Right hindlimb (tissue), 1 donor: ENCODE measurements at places on chromosomes 13 and 19.

- DNase-seq: no peak
These were observed 61.7 kb downstream of the TDRD12 start for GRCh38 chr19:32781280-32781679.

DNA sequence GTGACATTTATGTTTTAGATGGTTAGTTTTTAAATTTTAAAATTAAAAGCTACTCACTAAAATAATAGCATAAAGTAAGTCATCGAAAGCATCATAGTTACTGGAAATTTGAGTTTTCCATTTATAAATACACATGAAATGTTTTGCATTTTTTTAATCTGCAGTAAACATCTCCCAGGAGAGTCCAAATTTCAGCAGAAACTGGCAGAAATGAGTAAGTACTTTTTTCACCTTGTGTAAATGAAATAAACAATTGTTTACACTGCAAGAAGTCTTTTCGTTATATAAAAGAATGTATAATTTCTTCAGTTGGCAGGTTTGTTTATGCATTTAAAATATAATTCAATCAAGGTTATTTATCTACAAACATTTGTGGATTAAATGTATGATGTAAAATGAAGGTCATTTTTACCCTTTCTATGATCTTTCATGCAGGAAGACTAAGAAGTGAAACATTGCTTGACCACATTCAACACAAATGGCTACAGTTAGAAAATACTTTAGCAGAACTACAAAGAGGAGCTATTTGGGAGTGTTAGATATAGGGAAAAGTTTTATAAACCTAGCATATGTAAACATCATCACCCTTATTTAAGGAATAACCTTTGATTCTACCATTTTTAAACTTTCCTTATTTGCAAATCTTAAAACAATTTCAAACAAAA, 55.6 kb downstream of the RCBTB2 start:
- no peak for DNase-seq

DNA sequence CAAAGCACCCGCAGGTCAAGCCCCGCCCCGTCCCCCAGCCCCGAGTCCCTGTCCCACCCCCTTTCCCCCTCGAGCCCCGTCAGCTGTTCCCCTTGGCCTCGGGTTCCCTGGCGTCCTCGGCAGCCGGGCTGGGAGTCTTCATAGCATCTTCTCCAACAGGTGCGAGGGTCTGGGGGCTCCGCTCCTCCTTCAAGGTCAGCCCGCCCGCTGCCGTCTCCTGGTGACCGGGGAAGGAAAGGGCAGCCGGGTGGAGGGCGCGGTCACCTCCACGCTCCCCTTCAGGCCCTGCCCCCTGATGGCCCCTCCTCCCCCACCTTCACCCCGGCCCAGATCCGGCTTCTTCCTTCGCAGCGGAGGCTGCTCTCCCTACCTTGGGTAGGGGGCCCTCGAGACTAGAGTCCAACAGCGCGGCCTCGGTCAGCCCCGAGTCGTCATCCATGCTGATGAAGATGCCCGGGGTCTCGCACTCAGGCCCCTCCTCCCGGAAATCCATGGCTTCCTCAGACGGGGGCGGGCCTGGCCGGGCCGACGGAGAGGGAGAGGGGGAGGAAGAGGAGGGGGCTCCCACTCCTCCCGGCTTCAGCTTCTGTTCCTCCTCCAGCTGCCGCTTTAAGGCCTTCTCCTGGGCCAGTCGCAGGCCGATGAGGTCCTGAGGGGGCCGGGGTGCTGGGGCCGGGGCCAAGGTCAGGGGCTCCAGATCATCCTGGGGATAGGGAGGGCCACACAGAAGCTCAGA, 541 bp upstream of the RSPH6A start:
- DNase-seq: peak; percentile 82

- no peak for DNase-seq
These were observed 2.0 kb downstream of the GJB2 start for GRCh38 chr13:20190481-20191310.

DNA sequence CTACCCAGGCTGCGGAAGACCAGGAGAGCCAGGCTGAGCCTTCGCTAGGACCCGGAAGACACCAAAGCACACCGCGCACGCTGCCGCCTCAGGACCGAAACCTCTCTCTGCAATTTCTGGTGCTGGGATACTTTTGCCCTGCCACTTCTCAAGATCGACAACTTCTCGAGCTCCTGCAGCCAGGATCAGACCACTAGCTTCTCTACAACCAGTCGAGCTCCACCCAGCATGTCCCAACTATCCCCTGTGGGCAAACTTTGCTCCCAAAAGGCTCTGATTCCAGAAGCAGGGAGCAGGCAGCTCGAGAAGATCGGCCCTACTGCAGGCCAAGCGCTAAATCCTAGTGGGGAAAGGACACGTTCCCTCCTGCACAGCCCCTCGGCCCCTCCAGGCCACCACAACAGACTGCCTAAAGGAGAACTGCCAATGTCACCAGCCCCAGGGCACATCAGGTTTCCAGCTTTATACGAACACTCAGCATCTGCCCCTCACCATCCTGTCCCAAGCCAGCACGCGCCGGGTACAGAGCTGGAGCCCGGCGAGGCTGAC, 979 bp downstream of the AKAP8 start:
- peak; percentile 55 for DNase-seq

DNA sequence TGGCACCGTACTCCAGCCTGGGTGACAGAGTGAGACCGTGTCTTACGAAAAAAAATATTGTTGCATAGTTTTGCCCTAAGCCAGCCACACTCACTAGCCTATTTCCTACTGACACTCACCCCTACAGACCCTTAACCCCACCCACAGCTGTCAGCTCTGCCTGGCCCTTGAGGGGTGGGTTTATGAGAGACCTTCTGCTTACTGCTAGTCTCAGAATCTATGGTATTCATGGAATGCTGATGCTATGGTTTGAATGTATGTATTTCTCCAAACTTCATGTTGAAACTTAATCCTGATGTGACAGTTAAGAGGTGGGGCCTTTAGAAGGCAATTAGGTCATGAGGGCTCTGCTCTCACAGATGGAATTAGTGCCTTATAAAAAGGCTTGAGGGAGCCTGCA, 79.2 kb upstream of the LRCH1 start:
- no peak for DNase-seq

- DNase-seq: no peak
These were observed 113.3 kb downstream of the SPRY2 start for GRCh38 chr13:80227645-80228044.

- no peak for DNase-seq
These were observed 193.7 kb downstream of the LMO7 start for GRCh38 chr13:75829830-75830229.

GRCh38 chr13:99257291-99257690, 888 bp downstream of the GPR18 start:
- no peak for DNase-seq

GRCh38 chr13:31522396-31522795, 216.9 kb upstream of the RXFP2 start:
- DNase-seq: no peak

- DNase-seq: no peak
These were observed 834.5 kb downstream of the GPC5 start for GRCh38 chr13:92232871-92233270.
